Stimulated activated CD4-positive, alpha-beta T cell treated with anti-CD3 and anti-CD28 coated beads, TNF-alpha, amount 100 ng/mL, for 4 hours (primary cell): ENCODE measurements at places on chromosomes 3 and 15.

- DNase-seq: no peak
These were observed 83.4 kb downstream of the DCLK3 start for GRCh38 chr3:36680952-36681351.

DNA sequence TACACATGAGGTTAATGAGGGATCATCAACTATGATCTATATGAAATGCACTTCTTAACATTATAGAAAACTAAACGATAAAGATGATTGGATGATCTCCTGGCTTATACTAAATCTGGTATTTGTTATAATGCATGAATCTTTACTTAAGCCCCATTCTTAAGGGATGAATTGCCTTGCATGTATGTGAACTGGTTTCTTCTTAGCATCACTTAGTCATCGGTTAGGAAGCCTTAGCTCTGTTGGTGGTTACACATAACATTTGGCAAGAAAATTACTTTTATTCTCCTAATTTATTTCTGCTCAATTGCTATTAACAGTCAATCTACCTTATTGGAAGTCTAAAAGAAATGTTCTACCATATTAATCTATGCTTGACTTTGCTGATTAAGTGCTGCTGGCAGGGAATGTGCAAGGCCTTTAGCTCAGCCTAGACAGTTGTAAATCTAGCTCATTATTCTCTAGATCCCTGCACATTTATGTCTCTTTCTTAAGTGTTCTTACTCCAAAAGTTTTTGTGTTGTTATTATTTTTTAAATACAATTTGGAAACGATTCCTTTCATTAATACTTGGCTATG, 356.0 kb downstream of the ZPLD1 start:
- no peak for DNase-seq

DNA sequence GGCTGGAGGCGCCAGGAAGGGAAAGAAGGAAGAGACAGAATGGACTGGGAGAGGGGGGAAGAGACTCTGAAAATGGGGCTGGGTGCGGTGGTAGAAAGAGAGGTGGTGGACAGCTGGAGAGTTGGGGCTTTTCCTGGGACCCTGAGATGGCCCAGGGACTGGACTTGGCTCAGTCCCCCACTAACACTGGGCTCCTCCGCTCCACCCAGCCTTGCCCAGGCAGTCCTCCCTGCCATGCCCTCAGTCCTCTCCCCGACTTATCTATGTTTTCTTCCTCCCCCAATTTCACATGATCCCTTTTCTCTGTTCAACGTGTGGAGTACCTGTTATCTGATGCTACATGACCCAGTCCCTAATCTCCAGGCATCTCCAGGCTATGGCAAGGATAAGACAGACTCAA, 6.3 kb upstream of the HCN4 start:
- DNase-seq: no peak

- DNase-seq: no peak
These were observed 160.0 kb upstream of the UMPS start for GRCh38 chr3:124570232-124570631.

GRCh38 chr3:94360987-94361386, 298.1 kb downstream of the NSUN3 start:
- no peak for DNase-seq
